Globus pallidus (tissue), 1 donor: ENCODE measurements at places on chromosomes 3 and 15.

DNA sequence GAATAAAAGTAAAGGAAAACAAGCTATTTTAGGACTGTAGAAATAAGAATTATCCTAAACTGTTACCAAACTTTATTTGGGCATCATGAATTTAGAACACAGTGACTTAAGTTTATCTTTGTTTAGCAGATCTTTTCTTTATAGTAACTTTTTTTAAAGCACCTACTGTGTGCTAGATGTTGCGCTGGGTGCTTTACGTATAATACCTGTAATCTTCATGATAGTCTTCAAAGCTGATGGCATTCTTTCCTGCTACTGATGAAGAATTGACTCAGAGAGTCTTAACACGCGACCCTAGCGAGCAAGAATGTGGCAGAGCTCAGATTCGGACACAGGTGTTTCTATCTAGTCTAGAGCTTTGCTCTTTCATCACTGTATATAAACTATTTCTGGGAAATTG, 53.9 kb downstream of the CHD2 start:
- no peak for DNase-seq

DNA sequence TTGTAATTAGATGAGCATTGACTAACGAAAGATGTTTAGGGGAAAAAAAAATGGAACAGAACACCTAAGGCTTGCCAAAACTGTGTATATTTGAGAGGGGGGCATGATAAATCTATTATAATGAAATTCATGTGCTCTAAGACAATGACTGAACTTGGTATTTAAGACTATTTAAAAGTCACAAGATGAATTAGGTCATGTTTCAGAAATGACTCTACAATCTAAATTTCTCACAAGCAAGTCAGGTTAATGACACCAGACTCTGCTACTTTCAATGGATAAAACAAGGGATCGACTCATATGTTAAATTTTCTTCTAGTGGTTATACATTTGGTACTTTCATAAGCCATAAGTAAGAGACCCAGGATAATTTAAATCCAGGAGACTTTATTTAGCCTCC, 78.4 kb downstream of the DUT start:
- no peak for DNase-seq

DNA sequence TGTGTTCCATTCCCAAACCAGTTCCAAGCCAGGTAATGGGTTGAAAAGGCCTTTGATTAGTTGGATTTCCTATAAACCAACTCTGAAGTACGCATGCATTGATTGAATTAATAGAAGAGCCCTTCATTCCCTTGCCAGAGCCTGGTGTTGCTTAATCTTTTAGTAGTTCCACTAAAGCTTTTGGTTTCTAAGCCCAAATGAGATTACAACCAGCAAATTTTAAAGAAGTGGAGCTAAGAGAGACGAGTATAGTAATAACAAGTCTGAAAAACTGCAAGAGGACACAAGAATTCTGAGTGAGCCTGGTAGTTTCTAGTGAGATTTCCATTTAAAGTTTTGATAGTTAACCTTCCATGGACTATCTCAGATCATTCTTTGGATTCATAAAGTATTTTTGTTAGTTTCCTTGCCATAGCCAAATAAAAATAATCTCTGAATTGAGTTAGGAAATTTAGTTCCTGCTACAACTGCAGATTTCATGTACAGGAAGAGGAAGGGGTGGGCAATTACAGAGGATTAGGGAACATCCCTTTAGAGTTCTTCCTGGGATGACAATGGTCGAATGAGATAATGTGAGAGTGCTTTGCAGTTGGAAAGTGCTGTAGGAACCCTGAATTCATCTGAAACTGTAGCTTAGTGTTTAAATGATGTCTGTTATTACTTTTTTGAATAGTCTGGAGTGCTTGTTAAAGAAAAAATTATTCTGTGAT, 136.8 kb downstream of the FNDC3B start:
- no peak for DNase-seq

GRCh38 chr3:71511037-71511436, 72.5 kb downstream of the FOXP1 start:
- DNase-seq = no peak

- no peak for DNase-seq
Measured at GRCh38 chr3:170442947-170443346, 24.3 kb downstream of the CLDN11 start.

DNA sequence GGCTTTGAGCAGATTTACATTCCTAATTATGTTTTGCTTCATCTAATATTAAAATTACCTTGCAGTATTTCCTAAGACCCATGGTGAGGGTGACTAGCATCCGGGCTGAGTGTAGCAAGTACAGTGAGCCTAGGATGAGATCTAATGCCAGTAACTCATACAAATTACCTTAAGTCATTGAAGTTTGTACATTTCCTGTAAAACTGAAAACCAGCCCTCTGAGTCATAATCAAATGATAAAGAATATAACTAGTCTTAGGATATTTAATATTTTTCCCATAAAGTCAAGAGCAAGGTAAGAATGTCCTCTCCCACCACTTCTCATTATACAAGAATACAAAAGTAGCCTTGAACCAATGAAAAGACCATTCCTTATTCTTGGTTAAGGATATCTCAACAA, 54.8 kb upstream of the CHRM5 start:
- DNase-seq = no peak

GRCh38 chr15:70636540-70637165, 126.7 kb downstream of the UACA start:
- DNase-seq = no peak

- DNase-seq = no peak
Measured at GRCh38 chr3:192827208-192827607, 90.4 kb downstream of the MB21D2 start.

- DNase-seq = no peak
Measured at GRCh38 chr3:101478980-101479379, 34.0 kb downstream of the SENP7 start.

DNA sequence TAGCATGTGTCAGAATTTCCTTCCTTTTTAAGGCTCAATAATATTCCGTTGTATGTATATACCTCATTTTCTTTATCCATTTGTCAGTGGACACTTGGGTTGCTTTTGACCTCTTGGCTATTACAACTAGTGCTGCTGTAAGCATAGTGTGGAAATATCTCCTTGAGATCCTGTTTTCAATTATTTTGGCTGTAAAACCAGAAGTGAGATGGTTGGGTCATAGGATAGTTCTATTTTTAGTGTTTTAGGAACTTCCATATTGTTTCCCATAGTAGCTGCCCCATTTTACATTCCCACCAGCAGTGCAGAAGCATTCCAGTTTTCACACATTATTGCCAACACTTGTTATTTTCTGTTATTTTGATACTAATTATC, 70.4 kb upstream of the C15orf39 start:
- DNase-seq = no peak
